ENCODE measurements at places on chromosomes 12 and 14. TPM values are rescaled to one million over a fixed set of nuclear protein-coding genes. Genes with fewer than 3 reads are reported as not detected.
A peak's percentile ranks its signal among the peaks of the same experiment; 100 is the strongest.

DNA sequence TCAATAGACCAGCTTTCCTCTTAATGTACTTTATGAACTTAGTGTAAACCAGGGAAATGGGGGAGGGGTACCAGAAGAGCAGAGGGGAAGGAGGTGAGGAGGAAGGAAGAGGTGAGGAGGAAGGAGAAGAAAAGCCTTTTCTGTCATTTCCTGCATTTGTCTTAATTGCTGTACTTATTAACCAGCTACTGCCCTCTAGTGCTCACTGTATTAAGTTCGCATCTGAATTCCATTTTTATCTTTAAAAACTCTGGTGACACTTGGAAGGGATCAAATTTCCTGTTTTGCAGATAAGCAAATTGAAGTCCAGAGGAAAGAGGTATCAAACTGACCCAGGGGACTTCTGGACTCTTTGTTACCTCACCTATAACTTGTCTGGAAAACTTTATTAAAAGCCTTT, 22.2 kb downstream of the MANSC1 start:
- H3K4me1 ChIP-seq: peaks cover 8% of the 10 kb centered on the region
- H3K27me3 ChIP-seq: no peaks in the 10 kb centered on the region
- H3K36me3 ChIP-seq: peaks cover 12% of the 10 kb centered on the region
- H3K4me3 ChIP-seq: no peak overlapping the region
- peak; percentile 71 for DNase-seq
- peak overlapping the region; percentile 48 for H3K27ac ChIP-seq

- no peaks in the 10 kb centered on the region for H3K4me1 ChIP-seq
- no peak for DNase-seq
- no peak overlapping the region for H3K27ac ChIP-seq
- no peaks in the 10 kb centered on the region for H3K36me3 ChIP-seq
- H3K27me3 ChIP-seq: no peaks in the 10 kb centered on the region
Measured at GRCh38 chr14:74105381-74105780, 20.6 kb downstream of the LIN52 start.

- peak overlapping the region; percentile 20 for H3K4me3 ChIP-seq
- H3K27ac ChIP-seq: peak overlapping the region; percentile 77
- H3K4me1 ChIP-seq: peaks cover 28% of the 10 kb centered on the region
Measured at GRCh38 chr14:20477211-20477876, 8.1 kb downstream of the PNP start.

- no peak for DNase-seq
- H3K27ac ChIP-seq: no peak overlapping the region
- peaks cover 2% of the 10 kb centered on the region for H3K27me3 ChIP-seq
- peaks cover 28% of the 10 kb centered on the region for H3K4me1 ChIP-seq
Measured at GRCh38 chr12:15600223-15600935, 188.8 kb downstream of the EPS8 start.

GRCh38 chr14:21771671-21772070, 98.1 kb upstream of the OR4E1 start:
- H3K27ac ChIP-seq: no peak overlapping the region
- no peaks in the 10 kb centered on the region for H3K36me3 ChIP-seq
- peaks cover 23% of the 10 kb centered on the region for H3K27me3 ChIP-seq

PRMT5 gene
- total RNA-seq: 73.1 TPM

ACVRL1 gene
- 404 TPM for total RNA-seq

Data from endothelial cell of umbilical vein (primary cell).